ENCODE measurements at places on chromosomes 1 and 21.

GRCh38 chr1:194734970-194735369, 1548.6 kb upstream of the B3GALT2 start:
- no peak for DNase-seq

GRCh38 chr1:3864884-3865283, 7.6 kb downstream of the DFFB start:
- no peak for DNase-seq

DNA sequence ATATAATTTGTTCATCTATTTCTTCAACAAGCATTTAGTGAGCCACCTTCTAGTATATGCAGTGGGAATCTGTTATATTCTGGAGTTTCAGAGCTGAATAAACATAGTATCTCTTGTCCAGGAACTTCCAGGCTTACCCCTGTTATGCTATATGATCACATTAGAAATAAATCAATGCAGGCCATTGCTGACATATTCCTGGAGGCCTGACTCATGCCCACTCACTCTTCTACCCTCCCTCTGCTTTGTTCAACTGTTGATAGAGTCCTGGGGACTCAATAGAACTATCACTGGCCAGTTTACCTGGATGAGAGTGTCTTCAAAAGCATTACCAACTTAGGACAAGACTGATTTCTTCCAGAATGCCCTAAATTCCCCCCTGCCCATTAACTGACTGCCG, 29.3 kb upstream of the SRSF10 start:
- no peak for DNase-seq

GRCh38 chr21:43959231-43960116, 52.6 kb upstream of the TRAPPC10 start:
- DNase-seq = no peak

DNA sequence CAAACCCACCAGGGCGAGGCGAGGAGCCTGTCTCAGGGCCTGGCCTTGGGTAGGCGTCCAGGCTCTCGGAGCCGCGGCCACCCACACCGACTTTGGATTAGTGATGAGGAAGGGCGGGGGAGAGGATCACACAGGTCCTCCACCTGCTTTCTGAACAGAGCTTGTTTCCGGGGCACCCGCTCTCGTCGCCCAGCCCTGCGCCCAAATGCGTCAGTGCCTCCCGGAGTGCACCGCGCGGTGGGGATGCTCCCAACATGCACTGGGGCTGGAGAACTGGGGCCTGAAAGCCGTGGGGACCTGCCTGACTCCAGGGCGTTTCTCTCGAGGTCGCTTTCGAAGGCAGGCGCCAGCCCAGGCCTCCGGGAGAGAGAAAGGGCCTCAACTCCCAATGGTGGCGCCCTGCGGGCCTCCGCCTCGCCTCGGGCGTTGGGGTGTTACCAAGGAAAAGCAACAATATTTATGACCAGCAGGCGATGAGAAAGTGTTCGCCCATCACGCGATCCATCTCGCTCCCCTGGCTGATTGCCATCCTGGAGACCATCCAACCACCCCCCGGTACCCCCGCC, 8.9 kb upstream of the LHX8 start:
- DNase-seq = no peak

GRCh38 chr1:94962409-94963265, 35.7 kb upstream of the CNN3 start:
- DNase-seq = no peak

DNA sequence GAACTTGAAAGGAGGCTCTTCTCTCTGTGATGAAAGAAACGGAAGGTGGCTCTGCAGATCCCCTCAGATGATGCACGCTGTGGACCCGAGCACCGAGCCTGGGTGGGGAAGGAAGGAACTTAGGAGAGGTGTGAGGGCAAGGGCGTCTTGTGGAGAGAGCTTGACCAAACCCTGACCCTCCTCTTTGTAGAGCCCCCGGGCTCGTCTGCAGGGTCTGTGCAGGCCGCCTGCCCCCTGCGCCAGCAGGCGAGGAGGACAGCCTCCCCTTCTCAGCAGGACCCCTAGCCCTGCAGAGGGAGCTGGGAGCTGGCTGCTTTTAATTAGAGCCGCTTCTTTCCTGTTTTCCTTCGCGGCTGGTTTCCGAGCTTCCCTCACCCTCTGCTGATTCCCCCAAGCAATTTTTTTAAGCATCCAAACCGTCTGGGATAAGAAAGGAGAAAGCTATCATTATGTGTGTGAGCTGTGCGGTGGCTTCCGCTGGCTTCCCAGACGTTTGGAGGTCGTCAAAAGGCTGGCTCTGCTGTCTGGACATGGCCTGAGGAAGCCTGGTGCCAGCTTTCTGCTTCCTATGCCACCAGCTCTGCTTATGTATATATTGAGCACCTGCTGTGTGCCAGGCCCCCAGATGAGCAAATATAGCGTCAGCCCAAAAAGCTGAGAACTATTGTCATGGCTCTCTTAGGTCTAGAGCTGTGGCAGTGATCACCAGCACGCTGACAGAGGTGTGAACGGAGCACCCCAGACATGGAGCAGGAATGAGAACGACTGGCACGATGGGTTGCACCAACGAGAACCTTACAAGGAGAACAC, 160.2 kb upstream of the IRF2BP2 start:
- DNase-seq = no peak

DNA sequence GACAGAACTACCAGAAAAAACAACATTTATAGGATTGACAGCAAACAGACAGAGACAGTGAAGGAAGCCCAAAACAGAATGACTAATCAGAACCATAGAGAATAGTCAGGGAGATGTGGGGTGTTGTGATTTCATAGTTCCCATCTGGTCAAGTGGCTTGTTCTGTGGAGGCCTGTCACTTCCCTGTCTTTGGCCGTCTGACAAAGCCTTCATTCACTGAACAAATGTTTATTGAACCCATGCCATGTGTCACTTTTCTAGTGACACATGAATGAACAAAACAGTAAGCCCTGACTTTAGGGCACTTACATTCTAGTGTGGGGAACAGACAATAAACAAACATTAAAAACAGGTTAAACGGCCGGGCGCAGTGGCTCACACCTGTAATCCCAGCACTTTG, 3.2 kb upstream of the SRRM1 start:
- DNase-seq = no peak

- no peak for DNase-seq
Measured at GRCh38 chr1:67534627-67535065, 104.4 kb upstream of the SERBP1 start.

GRCh38 chr1:20484519-20485462, 1.2 kb downstream of the CAMK2N1 start:
- no peak for DNase-seq

DNA sequence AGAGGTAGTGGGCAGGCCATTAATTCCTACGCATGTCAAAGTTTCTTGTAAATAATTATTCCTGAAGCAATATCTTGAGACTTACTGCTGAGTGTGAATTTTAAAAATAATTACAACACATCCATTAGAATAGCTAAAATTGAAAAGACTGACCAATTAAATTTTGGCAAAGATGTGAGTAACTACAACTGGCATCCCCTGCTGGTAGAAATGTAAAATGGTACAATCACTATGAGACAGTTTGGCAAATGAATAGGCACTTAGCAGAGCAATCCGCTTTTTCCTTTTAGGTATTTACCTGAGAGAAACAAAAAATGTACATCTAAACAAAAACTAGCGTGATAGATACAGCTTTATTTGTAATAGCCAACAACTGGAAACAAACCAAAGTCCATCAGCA, 798.9 kb downstream of the BRINP3 start:
- no peak for DNase-seq

GRCh38 chr1:21705303-21705980, 36.3 kb upstream of the RAP1GAP start:
- no peak for DNase-seq

DNA sequence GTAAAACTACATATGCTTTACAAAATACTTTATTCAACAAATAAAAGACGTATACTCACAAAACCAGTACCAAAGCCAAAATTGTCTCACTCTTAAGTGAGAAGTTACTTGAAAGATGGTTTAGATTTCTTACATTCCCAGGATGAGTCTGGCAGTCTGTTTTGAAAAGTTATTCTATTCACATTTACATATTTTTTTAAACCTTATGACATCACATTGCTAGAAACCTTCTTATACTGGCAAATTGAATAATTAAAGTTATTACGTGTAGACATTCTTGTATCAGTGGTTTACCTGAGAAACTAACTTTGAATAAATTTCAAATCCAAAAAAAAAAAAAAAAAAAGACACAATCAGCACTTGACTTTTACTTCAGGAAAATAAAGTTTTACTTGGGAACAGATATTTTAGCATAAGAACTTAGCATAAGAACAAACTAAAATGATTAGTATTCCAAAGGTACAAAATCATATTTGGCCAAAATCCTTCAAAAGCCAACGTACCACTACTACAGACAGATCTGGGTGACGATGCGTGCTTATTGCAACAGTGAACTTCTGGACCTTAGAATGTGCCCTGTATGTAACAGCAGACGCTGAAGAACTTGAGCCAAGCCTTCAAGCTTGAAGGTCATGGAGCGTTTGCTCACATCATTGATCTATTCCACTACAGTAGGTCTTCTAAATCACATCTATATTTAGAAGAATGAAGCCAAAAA, 2.5 kb downstream of the CDC42BPA start:
- no peak for DNase-seq

DNA sequence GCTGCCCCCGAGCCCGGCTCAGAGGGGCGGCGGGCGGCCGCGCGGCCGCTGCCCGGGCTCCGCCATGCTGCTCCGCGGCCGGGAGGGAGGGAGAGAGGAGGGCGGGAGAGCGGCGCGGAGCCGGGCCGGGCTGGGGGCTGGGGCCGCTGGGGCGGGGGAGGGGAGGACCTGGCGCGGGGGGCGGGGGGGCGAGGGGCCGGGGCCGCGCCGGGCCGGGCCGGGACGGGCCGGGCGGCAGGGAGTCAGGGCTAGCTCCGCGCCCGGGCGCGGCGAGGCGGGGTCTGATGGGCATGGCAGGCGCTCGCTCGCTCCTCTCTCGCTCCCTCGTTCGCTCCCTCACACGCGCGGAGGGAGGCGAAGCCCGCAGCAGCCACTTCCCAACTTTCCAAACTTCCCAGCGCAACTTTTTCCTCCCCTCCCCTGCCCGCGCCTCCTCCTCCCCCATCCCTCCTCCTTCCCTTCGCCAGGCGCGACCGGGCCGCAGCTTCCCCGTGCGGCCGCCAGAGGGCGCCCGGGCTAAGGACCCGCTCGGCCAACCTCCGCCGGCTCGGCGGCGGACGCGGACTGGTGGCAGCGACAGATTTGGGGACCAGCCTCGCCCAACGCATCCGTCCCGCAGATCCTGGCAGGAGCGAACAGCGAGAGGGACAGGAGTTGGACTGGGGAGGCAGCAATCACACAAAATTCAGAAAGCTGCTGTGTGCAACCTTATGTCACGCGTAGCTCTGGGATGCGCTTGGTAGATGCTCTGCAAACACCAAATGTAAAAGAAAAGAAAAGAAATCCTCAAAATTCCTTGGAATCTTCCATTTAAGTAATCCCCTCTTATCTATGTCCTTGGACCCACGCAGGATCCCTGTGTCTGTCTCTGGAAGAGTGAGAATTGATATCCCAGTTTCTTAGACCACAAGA, at the start of gene TRABD2B:
TSS of gene TRABD2B (minus strand) at position 97 of the 912 bp plus-strand sequence.
- peak; percentile 5 for DNase-seq

DNA sequence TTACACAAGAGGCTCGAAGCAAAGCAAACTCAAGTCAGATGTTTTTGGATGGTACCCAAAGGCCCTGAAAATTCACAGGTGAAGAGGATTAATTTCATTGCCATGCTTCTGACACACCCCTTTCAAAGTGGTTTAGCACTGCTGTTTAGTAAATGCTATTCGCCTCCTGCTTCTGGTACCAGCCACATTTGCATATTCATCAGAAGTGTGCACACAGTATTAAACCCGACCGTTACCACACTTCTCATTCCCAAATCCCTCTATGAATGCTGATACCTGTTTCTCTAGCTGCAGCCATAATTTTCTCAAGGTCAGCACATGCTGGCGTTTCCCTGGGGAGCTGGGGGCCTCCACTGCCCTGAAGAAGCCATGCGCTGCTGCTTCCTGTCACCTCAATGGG, 179.8 kb upstream of the DAB1 start:
- DNase-seq = no peak

DNA sequence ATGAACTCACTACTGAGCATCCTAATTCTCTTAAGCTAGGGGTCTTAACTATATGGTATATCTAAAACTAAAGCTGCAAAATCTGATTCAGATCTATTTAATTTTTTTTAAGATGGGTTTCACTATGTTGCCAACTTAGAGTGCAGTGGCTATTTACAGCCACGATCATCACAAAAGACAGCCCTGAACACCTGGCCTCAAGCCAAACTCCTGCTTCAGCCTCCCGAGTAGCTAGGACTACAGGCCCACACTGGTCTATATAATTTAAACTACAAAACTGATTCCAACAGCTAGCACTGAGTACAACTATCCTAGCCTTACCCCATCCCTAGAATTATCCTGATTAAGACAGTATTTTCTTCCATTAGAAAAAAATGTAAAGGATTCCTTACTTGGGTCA, 37.1 kb downstream of the EIF4G3 start:
- DNase-seq = no peak
